Natural killer cell (primary cell): ENCODE measurements at places on chromosomes 4 and X.

DNA sequence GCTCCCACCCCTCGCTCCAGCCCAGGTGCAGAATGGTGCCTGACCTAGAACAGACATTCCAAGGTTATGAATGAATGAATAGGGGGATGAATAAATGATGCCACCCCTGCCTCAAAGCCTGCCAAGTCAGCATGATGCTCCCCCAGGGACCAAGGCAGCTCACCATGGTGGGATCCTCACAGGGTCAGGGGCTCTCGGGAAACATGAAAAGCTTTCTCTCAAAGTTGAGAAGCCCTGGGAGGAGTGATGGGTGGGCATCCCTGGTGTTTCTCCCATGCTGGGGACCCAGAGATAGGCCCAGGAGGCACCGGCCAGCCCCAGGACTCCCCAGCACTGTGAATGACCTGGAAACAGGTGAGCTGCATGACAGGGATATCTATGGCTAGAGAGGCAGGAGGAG lies 58.9 kb downstream of the HTRA3 start:
- no peak overlapping the region for H3K4me3 ChIP-seq
- no peak for DNase-seq
- H3K36me3 ChIP-seq: no peaks in the 10 kb centered on the region

- H3K4me3 ChIP-seq: no peak overlapping the region
- no peaks in the 10 kb centered on the region for H3K36me3 ChIP-seq
- H3K27ac ChIP-seq: no peak overlapping the region
- DNase-seq: no peak
- H3K27me3 ChIP-seq: no peaks in the 10 kb centered on the region
Measured at GRCh38 chr4:149823769-149824221, 8.2 kb upstream of the IQCM start.

DNA sequence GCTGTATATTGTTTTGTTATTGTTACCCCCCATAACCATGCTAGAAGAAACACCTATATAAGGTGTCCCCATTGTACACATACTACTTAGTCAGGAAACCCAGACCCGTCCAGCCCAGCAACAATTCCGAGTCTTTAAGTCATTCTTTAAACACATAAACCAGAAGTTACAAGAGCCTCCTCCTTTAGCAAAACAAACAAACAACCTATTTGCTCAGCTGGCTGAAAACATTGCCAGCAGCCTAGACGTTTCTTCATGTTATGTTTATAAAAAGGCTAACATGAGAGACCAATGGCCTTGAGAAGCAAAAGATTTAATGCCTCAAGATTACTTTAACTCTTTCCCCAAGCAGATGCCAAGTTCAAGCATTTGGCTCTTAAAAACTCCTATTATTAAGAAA lies 1.4 kb downstream of the ACOX3 start:
- DNase-seq: no peak
- no peaks in the 10 kb centered on the region for H3K36me3 ChIP-seq
- H3K27me3 ChIP-seq: no peaks in the 10 kb centered on the region
- no peak overlapping the region for H3K27ac ChIP-seq
- H3K4me1 ChIP-seq: peaks cover 47% of the 10 kb centered on the region

DNA sequence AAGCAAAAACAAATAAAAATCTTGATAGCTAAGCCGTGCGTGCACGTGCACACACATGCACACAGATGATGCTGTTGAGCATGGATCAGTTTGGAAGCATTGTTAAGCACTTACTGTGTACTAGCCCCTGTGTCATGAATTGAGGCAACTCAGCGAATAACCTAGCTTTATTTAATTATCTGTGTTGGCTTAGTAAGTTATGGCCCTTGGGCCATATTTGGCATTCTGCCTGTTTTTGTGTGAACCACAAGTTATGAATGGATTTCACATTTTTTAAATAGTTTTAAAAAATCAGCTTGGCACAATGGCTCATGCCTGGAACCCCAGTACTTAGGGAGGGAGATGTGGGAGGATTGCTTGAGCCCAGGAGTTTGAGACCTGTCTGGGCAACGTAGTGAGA lies 113.6 kb upstream of the CBLL2 start:
- H3K27ac ChIP-seq: no peak overlapping the region
- no peaks in the 10 kb centered on the region for H3K4me1 ChIP-seq
- H3K4me3 ChIP-seq: no peak overlapping the region

DNA sequence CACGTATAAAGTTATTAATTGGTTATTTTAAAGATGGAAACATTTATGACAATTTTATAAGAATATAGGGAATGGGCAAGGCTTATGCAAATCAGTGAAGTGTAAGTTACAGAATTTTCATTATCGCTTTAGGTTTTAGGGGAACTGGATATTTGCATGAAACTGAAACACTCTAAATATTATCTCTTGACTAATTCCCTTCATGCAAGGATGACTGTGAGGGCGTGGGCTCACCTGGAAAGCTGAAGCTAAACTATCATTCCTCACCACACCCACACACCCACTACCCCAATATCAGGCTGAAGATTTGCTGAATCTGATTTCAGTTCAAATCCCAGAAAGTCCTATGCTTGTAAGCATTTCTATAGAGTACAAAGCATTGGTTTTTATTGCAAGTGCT lies 81.7 kb upstream of the ARHGAP24 start:
- H3K4me3 ChIP-seq: no peak overlapping the region
- no peaks in the 10 kb centered on the region for H3K4me1 ChIP-seq
- no peaks in the 10 kb centered on the region for H3K36me3 ChIP-seq

- no peak overlapping the region for H3K4me3 ChIP-seq
- H3K27ac ChIP-seq: no peak overlapping the region
- peaks cover 81% of the 10 kb centered on the region for H3K27me3 ChIP-seq
- peaks cover 17% of the 10 kb centered on the region for H3K4me1 ChIP-seq
- no peaks in the 10 kb centered on the region for H3K36me3 ChIP-seq
- no peak for DNase-seq
Measured at GRCh38 chr4:173522160-173522950, 7.7 kb downstream of the HAND2 start.

GRCh38 chrX:113470166-113470565 lies 629.5 kb upstream of the AMOT start:
- DNase-seq: no peak
- H3K4me1 ChIP-seq: no peaks in the 10 kb centered on the region
- no peak overlapping the region for H3K4me3 ChIP-seq
- H3K27me3 ChIP-seq: no peaks in the 10 kb centered on the region
- H3K36me3 ChIP-seq: no peaks in the 10 kb centered on the region

GRCh38 chr4:10715135-10715534 lies 30.6 kb upstream of the CLNK start:
- H3K4me1 ChIP-seq: no peaks in the 10 kb centered on the region
- no peak for DNase-seq
- H3K27me3 ChIP-seq: peaks cover 2% of the 10 kb centered on the region
- H3K4me3 ChIP-seq: no peak overlapping the region
- no peaks in the 10 kb centered on the region for H3K36me3 ChIP-seq

DNA sequence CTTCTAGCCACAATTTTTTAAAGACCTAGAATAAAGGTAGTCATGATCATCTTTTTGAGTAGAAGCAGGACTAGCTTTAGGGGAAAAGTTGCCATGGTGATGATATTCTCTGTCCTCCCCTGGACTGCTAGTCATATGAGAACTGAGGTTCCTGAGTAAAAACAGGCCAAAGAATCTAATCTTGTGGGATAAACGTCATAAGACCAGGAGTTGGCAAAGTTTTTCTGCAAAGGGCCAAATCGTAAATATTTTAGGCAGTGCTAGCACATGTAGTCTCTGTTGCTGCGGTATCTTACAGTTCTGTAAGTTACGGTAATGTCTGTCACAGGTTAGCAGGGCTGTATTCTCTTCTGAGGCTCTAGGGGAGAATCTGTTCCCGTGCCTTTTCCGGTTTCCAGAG lies 3.4 kb downstream of the PRPS2 start:
- H3K4me1 ChIP-seq: peaks cover 5% of the 10 kb centered on the region
- no peaks in the 10 kb centered on the region for H3K27me3 ChIP-seq
- H3K27ac ChIP-seq: no peak overlapping the region
- H3K36me3 ChIP-seq: no peaks in the 10 kb centered on the region

GRCh38 chr4:674172-675035 lies at the start of the genes ATP5ME and MYL5:
ATP5ME (minus strand) TSS chr4:674276; CDS start chr4:674247, 29 bp downstream.
MYL5 (plus strand) TSS chr4:674542; CDS start chr4:678027, 3,485 bp downstream.
- peaks cover 17% of the 10 kb centered on the region for H3K36me3 ChIP-seq
- peak within 1 kb of the TSS; percentile 61 for H3K4me3 ChIP-seq
- no peaks in the 10 kb centered on the region for H3K27me3 ChIP-seq
- H3K27ac ChIP-seq: peak within 1 kb of the TSS; percentile 92

DNA sequence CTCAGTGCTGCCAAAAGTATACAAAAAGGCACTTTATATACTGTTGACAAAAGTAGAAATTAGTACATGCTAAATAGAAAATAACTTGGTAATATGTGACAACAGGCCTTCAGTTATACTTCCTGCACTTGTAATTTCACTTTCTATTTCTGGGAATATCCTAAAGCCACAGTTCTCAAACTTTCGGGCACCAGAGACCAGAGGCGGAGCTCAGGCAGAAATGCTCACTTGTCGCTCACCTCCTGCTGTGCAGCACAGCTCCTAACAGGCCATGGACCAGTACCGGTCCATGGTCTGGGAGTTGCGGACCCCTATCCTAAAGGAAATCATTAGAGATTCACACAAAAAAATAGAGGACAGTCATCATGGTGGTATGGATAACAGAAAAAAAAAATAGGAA lies 25.7 kb downstream of the ACSL4 start:
- no peak overlapping the region for H3K4me3 ChIP-seq
- peaks cover 15% of the 10 kb centered on the region for H3K4me1 ChIP-seq
- no peak overlapping the region for H3K27ac ChIP-seq
- DNase-seq: peak; percentile 11
- peaks cover under 1% of the 10 kb centered on the region for H3K36me3 ChIP-seq
- no peaks in the 10 kb centered on the region for H3K27me3 ChIP-seq

DNA sequence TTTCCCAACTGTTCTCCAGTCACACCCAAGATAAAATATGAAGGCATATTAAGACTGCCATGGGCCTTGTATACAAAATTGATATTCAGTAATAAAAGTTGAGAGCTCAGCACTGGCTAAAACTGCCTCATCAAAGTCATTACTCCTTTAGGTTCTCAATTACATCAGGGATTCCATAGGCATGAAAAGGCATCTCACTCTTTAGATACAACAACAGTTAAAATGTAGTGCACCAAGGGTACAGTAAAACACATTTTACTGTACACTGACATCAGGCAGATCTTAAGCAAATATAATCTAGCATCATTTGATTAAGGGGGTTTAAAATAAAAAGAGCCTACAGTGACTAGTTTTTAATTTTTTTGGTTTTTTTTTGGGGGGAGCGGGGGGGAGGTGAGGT lies 107.7 kb downstream of the PPP3CA start:
- no peak for DNase-seq
- no peaks in the 10 kb centered on the region for H3K27me3 ChIP-seq
- no peaks in the 10 kb centered on the region for H3K36me3 ChIP-seq
- H3K4me1 ChIP-seq: no peaks in the 10 kb centered on the region

GRCh38 chr4:118869808-118870342 lies 18.8 kb upstream of the SYNPO2 start:
- no peaks in the 10 kb centered on the region for H3K36me3 ChIP-seq
- H3K4me1 ChIP-seq: no peaks in the 10 kb centered on the region
- DNase-seq: no peak

DNA sequence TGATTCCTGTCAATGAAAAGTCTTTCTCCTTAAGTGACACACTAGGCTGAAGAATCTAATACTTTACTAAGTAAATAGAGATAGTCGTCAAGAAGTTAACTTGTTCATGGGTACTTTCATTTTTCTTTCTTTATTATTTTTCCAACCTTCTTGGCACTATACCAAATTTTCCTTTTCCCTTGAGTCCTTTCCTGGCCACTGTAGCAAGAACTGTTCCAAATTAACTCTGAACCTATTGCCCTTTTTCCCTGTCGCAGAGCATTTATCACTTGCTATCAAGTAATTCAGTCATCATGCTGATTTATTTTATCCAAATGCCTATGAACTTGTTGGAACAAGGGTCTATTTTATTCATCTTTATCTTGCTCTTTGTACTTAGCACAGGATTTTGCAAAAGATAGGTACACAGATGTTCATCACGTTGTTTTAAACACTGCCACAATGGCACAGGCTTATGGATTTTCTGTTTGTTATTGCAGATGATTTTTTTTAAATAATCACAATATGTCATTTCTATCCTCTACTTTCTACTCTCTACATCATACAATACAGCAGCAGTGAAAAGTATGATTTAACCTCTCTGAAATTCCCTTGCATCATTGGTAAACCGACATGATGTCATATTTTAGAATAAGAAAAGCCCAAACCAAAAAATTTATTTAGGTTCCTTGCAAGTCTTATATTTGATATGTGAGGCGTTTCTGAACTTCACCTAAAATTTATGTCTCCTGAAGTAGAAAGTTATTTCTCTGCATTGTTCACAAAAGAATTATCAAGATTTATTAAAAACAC lies 2352.3 kb downstream of the PCDH7 start:
- H3K36me3 ChIP-seq: no peaks in the 10 kb centered on the region
- no peaks in the 10 kb centered on the region for H3K4me1 ChIP-seq
- no peak overlapping the region for H3K27ac ChIP-seq
- no peaks in the 10 kb centered on the region for H3K27me3 ChIP-seq

GRCh38 chrX:45614853-45615252 lies 414.2 kb upstream of the DIPK2B start:
- H3K27me3 ChIP-seq: no peaks in the 10 kb centered on the region
- no peak overlapping the region for H3K4me3 ChIP-seq
- H3K36me3 ChIP-seq: no peaks in the 10 kb centered on the region
- DNase-seq: no peak
- H3K4me1 ChIP-seq: no peaks in the 10 kb centered on the region

GRCh38 chrX:153379971-153380581 lies 21.1 kb downstream of the PNMA6E start:
- DNase-seq: no peak
- H3K4me1 ChIP-seq: no peaks in the 10 kb centered on the region
- H3K27ac ChIP-seq: no peak overlapping the region
- no peaks in the 10 kb centered on the region for H3K27me3 ChIP-seq

DNA sequence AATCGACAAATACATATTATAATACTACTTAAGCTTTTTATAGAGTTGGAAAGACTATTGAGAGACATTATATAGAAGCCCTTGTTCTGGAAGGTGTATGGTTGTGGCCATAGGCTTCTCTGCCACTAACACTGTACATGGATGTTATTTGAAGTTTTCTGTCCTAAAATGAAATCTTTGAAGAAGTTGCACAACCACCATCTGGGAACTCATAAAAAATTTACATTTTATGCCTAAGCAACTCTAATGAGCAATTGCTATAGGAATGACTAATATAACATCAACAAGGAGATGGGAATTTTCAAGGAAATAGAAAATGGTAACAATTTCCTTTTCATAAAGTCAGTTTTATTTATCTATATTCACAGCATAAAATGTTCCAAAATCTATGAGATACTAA lies 7.4 kb downstream of the HTN1 start:
- H3K4me1 ChIP-seq: no peaks in the 10 kb centered on the region
- no peak for DNase-seq
- no peaks in the 10 kb centered on the region for H3K27me3 ChIP-seq
- H3K4me3 ChIP-seq: no peak overlapping the region

- no peaks in the 10 kb centered on the region for H3K36me3 ChIP-seq
- H3K27ac ChIP-seq: no peak overlapping the region
- H3K4me3 ChIP-seq: no peak overlapping the region
Measured at GRCh38 chrX:39816871-39817731, 280.7 kb downstream of the BCOR start.

- H3K27me3 ChIP-seq: no peaks in the 10 kb centered on the region
- H3K4me3 ChIP-seq: no peak overlapping the region
- H3K4me1 ChIP-seq: peaks cover 9% of the 10 kb centered on the region
- no peak overlapping the region for H3K27ac ChIP-seq
- no peak for DNase-seq
- H3K36me3 ChIP-seq: peaks cover 12% of the 10 kb centered on the region
Measured at GRCh38 chr4:38832624-38833528, 23.7 kb downstream of the TLR6 start.
